Activated naive CD4-positive, alpha-beta T cell (primary cell): ENCODE measurements at places on chromosomes 7 and 10.

- DNase-seq: no peak
Measured at GRCh38 chr10:92787557-92788152, 60.7 kb upstream of the EXOC6 start.

- no peak for DNase-seq
Measured at GRCh38 chr10:72109636-72110157, 21.3 kb upstream of the SPOCK2 start.

- DNase-seq: no peak
Measured at GRCh38 chr10:12221323-12222298, 25.6 kb downstream of the CDC123 start.

DNA sequence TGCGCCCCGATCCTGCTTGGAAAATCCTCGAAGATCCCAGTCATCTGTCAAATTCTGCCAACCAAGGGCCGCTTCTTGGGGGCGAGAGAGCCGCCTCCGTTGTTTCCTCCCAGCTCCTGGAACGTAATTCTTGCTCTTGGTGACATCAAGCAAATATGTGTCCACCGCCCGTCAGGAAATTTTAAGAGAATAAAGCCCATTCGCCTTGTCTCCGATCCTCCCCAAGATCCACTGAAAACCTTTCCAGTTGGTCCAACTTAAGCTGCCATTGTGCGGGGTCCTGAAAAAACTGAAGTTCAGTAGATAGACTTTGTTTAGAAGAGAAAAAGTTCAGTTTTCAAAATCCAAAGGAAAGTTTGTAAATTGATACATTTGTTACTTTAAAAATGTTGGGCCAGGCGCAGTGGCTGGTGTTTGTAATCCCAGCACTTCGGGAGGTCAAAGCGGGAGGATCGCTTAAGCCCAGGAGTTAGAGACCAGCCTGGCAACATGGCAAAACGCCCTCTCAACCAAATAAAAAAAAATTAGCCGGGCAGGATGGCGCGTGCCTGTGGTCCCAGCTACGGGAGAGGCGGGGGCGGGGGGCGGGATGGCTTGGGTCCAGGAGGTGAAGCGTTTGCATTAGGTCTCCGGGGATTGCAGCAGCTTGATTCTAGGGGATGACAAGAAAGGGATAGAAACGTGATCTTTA is 1.0 kb upstream of the ZNF800 start:
- no peak for DNase-seq

- no peak for DNase-seq
Measured at GRCh38 chr7:108083980-108084379, 46.2 kb downstream of the LAMB4 start.

DNA sequence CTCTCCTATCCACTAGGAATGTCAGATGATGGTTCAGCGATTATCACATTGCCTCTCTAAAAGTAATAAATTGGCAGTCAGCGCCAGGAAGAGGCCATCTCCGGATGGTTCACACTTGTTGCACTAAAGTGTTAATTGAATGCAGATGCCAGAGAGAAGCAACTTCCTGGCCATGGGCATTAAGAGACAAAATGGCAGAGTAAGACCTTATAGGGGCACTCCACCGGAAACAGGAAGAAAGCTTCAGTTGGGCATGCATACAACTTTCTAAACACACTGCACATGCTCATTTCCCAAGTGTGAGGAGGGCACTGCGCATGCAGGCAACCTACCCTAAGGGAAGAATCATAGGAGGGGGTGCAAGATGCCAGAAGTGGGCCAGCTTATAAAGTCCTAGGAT is 71.7 kb upstream of the AUTS2 start:
- no peak for DNase-seq

- DNase-seq: no peak
Measured at GRCh38 chr10:117830787-117831212, 215.9 kb downstream of the RAB11FIP2 start.

GRCh38 chr10:46539596-46540411 is 16.7 kb downstream of the GPRIN2 start:
- no peak for DNase-seq

GRCh38 chr10:131231965-131232541 is 79.5 kb downstream of the TCERG1L start:
- DNase-seq: no peak

- DNase-seq: no peak
Measured at GRCh38 chr7:92135052-92135889, 994 bp upstream of the CYP51A1 start.

GRCh38 chr10:43820663-43821062 is 172.0 kb upstream of the ZNF32 start:
- DNase-seq: no peak

DNA sequence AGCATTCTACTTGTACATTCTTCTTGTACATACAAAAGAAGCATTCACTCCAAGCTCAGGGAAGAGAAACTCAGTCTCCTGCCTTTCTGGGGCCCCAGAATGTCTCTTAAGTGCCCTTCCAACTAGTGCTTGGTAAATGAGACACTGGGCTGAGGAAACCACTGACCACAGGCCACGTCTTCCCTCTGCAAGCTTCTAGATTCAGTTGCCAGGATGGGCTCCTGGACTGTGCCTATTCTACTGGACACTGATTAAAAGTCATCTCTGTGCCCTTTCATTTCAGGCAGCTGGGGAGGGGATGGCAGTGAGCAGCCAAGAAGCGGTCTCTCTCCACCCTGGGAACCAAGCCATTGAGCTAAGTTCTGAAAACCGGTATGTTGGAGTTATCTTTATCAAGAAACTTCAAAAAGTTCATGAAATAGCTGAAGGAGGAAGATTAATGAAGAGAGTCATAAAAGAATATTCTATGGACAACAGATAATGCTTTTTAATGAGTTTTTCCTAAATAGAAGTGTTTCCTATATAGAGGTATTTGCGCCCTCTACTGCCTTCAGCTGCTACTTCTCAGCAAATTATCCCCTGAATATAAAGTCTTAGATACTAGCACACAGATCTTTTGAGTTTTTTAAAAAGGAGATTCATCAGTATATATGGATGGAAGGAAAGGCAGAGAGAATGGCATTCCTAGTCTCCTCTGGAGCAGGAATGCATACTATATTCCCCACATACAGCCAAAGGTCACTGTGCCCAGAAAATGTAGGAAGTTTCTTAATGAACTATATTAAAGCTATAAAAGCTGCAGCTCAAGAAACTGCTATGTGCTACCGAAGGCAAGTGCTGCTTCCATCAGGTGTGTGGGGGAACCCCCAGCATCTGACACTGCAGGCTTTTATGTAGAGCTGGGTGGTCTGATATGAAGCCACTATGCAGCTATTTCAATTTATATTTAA is 8.4 kb upstream of the IFIT1B start:
- DNase-seq: no peak

DNA sequence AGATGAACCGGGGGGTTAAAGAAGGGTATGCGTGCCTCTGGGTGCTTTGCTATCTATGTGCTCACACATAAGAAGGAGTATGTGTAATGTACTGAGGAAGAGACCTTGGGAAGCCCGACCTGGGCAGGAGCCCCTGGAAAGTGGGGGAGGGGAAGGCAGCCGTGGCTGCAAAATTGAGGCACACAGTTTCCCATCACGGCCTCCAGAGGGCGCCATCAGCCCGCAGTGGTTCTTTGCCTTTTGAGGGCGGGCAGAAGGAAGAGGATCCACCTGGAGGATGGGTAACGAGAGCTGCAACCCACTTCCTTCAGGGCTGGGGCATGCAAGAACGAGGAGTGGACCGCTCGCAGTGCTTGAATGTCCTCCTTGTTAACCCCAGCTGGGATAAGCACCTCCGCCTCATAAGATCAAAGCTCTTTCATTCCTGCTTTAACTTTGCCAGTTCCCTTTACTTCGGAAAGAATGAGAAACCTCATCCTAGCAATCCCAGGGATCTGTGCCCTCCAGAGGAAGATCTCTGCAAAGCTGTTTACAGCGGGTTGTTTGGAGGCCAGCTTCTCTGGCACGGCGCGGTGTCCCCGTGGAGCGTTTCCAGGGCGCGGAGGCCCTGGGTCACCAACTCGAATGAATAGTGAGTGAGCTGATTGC is 77.9 kb downstream of the PCGF5 start:
- peak; percentile 66 for DNase-seq

GRCh38 chr10:27663621-27664020 is 82.0 kb downstream of the MKX start:
- DNase-seq: no peak

DNA sequence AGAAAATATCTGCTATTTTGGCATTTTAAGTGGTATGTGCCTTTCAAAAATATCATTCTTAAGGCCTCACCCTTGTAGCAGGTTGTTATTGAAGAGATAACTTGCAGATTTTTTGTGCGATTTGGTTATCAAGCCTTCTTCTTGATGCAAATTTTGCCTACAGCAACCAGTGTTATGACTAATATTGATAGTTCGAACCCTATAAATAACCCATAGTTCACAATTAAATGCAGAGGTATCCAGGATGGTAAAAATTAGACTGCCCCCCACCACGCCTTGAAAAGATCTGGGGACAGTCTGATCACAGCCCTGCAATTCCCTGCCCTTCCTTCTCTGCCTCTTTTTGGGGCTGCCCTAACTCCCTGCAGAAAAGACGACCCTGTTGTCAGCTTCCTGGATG is 28.4 kb upstream of the RAPGEF5 start:
- DNase-seq: no peak

DNA sequence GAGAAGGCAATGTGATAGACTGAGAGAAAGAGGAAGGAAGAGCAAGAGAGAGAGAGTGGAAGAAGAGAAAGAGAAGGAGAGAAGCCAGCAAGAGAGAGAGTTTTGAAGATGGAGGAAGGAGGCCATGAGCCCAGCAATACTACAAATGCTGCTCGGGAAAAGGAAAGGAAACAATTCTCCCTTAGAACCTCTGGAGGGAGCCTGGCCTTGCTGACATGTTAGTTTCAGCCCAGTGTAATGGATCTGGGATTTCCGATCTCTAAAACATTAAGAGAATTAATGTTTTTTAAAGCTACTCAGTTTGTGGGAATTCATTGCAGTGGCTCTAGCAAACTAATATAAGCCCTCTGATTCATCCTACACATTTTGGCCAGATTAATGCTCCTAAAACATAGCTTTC is 206.8 kb upstream of the MTPN start:
- no peak for DNase-seq

DNA sequence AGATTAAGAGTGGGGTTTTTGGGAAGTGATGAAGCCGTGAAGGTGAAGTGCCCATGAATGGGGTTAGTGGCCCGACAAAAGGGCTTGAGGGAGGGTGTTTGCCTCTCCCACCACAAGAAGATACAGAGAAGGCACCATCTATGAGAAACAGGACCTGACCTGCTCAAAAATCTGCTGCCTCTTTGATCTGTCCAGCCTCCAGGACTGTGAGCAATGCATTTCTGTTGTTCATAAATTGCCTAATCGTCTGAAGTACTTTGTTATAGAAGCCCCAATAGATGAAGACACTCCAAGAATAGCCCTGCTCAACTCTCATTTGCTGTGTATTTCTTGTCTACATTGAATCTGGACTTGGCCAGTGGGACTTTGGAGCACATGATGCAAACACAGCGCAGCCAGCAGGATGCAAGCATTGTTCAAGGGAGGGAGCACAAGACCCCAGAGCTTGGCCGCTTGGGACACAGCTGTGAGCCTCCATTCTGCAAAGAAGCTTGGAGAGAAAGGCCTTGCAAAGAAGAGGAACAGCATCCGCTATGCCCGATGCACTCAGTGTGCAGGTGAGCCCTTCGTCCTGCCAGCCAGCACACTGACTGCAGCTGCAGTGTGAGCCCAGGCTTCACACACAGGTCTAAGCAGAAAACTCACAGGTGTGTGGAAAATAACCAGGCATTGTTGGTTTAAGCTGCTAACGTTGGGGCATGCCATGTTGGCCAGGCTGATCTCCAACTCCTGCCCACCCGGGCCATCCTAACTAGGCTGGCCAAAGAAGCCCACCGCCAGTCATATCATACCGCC is 73.2 kb upstream of the KLF6 start:
- DNase-seq: no peak

DNA sequence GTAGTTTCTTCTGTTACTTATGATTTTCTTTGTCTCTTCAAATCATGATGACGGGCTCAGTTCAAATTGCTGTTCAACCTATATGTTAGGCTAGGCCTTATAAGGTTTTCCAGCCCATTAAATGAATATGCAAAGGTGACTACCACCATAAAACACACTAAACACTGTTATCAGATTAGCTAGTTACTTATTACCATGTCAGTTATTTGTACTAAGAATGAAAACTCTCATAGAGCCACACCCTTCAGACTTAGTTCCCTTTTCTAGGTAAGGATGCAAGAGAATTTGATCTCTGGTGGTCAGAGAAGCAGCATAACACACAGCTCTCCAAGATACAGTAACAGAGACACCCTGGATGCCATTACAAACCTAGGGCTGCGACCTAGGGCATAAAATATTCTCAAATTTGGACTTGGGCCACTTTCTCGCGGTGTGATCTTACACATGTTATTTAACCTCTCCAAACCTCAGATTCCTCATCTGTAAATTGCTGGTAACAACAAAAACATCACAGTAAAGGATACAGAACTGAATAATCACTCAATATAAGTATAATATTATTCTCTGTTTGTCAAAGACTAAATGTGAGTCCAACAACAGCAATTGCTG is 35.6 kb downstream of the ANKMY2 start:
- no peak for DNase-seq

GRCh38 chr10:71005337-71006305 is 117.3 kb upstream of the PCBD1 start:
- no peak for DNase-seq

DNA sequence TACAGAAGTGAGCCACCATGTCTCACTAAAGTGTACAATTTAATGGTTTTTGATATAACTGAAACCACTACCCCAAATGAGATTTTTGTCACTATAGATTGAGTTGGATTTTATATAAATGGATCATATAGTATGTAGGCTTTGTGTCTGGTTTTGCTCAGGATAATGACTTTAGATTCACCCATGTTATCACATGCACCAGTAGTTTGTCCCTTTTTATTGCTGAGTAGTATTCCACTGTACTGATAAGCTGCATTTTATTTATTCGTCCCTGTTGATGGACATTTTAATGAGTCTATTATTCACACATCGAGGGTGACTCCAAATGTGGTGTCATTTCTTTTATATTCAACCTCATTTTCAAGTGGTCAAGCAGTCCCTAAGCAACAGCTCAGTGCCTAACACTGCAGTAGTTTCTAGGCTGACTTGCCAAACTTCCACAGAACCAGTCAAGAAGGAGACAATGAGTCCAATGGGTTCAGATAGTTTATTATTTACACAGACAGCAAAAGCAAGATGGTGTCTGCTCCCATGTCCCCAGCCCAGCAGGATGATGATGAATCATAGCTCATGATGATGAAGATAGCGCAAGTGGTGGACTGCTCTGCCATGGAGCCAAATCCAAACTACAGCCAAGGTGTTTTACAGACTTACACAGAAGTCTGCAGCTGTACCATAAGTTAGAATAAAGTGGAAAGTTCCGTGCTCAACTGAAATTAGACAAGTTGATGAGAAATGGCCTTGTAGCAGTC is 6.6 kb upstream of the FMC1 start:
- no peak for DNase-seq

- no peak for DNase-seq
Measured at GRCh38 chr10:84188815-84189214, 5.5 kb upstream of the CDHR1 start.

- DNase-seq: no peak
Measured at GRCh38 chr7:137657476-137658189, 189.1 kb downstream of the DGKI start.
